ENCODE measurements at places on chromosomes 16 and 17. TPM values are rescaled to one million over a fixed set of nuclear protein-coding genes. Genes with fewer than 3 reads are reported as not detected.
A peak's percentile ranks its signal among the peaks of the same experiment; 100 is the strongest.

LYRM9 gene
- 5.9 TPM for total RNA-seq

CEP295NL gene
- total RNA-seq: 0.37 TPM

LITAFD gene
- total RNA-seq: not detected

IGFBP4 gene
- 46.2 TPM for total RNA-seq

CYGB gene
- 3.3 TPM for total RNA-seq

EFCAB13 gene
- not detected for total RNA-seq

UMOD gene
- total RNA-seq: not detected

ADGRG3 gene
- total RNA-seq: not detected

CDH1 gene
- 1.9 TPM for total RNA-seq

CCDC40 gene
- 13.7 TPM for total RNA-seq

GRCh38 chr17:55545806-55546205 is 34.6 kb upstream of the SMIM36 start:
- no peak for DNase-seq

DNA sequence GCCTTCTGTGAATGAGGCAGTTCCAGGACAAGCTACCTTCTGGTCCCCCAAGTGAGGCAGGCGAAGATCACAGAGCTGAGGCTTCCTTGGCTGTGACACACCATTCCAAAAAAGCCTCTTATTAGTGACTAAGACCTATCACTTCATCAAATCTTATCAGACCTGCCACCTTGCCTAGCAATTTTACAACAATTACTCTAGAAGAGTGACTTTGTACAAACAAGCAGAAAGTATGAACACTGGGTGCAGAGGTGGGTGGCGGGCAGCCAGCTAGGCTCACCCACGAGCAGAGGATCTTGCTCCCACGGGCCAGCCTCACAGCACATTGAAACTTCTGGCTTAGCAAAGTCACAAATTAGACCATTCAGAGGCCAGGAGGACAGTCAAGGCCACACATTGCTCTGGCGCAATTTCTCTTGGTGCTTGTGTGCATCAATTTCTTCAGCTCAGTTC is 2.2 kb upstream of the ICAM2 start:
- no peak for DNase-seq

- no peak for DNase-seq
Measured at GRCh38 chr16:88045820-88046303, 94.6 kb downstream of the BANP start.

- no peak for DNase-seq
Measured at GRCh38 chr16:86672179-86672863, 94.0 kb downstream of the FOXL1 start.

GRCh38 chr16:8958344-8959167 is 5.2 kb downstream of the USP7 start:
- DNase-seq: no peak

DNA sequence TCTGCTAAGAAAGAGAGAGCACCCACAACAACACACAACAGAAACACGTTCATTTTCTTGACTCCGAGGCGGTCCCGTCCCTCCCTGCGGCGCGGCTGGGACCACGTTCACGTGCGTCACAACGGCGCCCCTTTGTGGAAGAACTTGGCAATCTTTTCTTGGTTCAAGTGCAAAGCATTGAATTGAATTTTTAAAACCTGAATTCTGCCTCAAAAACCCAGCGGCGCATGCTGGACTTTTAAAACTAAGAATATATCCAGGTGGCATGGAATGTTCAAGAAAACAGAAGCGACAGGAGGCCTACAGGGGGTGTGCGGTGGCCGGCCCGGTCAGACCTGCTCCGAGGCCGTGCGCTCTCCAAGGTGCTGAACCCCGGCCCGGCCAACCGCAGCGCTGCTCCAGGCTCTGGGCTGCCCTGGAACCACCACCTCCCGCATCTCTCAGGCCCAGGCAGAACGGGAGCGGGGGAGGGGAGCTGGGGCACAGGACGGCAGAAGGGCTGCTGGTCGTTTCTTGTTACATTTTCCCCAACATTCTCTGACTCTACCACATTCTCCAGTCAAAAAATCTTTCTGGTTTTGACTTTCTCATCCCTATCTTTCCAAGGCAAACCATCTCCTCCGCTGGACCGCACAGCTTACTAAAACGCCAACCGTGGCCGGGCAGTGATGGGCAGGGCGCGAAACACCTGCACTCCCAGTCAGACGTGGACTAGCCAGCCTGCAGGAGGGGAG is 3.4 kb upstream of the HEXD start:
- DNase-seq: peak; percentile 65

DNA sequence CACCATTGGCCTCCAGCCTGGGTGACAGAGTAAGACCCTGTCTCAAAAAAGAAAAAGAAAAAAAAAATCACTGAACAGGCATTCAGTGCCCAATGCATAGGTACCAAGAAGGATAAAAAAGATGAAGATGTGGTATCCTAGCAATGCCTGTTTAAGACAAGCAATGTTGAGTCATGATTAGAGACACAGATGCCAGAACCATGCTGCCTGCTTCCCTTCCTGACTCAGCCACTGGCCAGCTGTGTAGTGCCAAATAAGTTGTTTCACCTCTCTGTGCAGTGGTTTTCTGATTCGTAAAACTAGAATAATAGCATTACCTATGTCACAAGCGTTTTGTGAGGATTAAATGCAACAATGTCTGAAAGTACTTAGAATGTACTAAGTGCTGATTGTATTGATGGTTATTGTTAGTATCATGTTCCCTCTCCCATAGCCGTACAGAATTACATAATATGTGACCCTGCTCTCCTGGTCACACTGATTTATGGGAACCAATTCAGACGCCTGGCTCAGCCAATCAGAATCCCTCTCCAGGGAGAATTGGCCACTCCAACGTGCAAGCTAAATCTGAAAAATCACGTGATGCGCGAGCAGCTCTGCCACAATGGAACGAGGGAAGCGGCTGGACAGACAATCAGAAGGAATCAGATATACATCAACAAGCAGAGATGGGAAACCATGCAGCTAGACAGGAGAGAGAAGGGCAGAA is 241.9 kb downstream of the SLC39A11 start:
- DNase-seq: no peak

GRCh38 chr17:19485800-19486340 is 47.8 kb upstream of the SLC47A1 start:
- no peak for DNase-seq

- DNase-seq: no peak
Measured at GRCh38 chr17:4146641-4147040, 3.6 kb downstream of the CYB5D2 start.

DNA sequence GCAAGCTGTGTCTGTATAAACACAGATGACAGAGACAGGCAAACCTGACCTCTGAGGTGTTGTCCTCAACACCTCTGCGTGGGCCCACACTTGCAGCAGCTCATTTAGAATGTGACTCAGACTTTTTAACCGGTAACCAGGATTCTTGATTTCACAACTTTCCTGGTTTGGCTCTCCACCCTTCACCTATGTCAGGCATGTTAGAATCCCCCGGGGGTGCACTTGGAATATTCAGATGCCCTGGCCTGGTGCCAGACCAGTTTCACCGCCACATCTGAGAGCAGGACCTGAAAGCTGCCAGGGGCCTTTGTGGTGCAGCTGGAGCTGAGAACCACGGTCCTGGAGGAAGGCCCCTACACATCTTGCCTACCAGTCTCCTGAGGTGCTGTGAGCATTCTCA is 4.8 kb downstream of the DHODH start:
- DNase-seq: no peak

DNA sequence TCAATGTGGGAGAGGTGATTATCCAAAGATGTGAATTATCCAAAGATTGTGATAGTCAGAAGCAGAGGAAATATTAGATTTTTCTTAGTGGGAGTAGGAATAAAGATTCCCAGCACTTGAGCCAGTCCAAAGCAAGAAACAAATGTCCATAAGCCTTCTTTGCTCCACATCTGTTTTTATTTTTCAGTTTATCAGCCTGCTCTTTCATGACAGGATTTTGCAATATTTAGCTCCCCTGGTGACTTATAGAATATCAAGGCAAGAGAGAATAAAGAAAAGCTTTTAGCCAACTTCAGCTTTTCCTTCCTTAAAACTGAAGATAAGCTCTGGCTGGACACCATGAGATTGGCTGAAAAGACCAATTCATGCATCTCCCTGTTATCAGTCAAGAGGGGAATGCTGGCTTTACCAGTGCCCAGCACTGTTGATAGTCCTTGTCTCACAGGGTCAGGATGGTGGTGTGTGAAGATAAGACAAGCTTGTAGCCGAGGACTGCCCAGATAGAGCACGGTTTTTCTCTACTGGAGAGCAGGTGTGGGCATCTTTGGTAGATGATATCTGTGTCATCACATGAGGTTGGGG is 706.5 kb downstream of the KCNJ2 start:
- no peak for DNase-seq

- DNase-seq: no peak
Measured at GRCh38 chr17:42403150-42403549, 14.9 kb upstream of the STAT3 start.

DNA sequence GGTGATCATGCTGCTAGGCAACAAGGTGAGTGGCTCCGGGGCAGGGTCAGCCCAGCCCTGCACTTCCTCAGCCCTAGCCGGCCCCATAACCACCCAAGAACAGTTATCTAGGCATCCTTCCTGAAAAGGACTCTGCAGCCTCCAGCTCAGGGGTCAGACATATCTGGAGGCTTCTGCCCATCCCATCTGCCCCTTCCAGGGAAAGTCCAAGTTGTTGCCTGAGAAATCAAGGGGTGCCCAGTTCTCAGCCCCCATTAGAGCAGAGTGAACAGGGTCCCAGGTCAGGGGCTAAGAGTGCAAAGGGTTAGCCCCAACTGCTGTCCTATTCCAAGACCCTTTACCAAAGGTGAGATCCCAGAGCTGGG is 4.1 kb upstream of the NHERF1 start:
- no peak for DNase-seq

GRCh38 chr16:81639931-81640680 is 139.0 kb upstream of the PLCG2 start:
- no peak for DNase-seq

DNA sequence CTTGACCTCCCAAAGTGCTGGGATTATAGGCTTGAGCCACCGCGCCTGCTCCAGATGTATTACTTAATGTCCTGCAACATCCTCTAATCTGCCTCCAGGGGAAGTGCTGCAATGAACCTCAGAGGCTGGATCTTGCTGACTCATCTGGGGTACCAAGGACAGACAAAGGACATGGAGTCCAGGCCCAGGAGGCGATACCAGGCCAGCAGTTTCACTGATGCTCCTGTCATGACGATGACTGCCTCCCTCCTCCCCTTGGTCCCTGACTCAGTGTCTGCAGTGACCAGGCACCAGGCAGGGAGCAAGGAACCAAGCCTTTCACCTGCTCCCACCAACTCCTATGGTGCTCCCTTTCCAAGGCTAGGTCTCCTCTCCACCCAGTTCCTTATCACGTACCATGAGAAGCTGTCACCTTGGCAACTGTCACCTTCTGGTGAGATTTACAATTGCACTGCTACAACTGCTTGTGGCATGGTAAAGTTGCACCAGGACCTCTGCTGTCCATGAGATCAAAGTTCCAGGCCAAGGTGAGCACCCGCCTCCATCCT is 21.6 kb upstream of the PHOSPHO1 start:
- no peak for DNase-seq

GRCh38 chr17:2102931-2103809 is 48.3 kb downstream of the HIC1 start:
- DNase-seq: peak; percentile 79

DNA sequence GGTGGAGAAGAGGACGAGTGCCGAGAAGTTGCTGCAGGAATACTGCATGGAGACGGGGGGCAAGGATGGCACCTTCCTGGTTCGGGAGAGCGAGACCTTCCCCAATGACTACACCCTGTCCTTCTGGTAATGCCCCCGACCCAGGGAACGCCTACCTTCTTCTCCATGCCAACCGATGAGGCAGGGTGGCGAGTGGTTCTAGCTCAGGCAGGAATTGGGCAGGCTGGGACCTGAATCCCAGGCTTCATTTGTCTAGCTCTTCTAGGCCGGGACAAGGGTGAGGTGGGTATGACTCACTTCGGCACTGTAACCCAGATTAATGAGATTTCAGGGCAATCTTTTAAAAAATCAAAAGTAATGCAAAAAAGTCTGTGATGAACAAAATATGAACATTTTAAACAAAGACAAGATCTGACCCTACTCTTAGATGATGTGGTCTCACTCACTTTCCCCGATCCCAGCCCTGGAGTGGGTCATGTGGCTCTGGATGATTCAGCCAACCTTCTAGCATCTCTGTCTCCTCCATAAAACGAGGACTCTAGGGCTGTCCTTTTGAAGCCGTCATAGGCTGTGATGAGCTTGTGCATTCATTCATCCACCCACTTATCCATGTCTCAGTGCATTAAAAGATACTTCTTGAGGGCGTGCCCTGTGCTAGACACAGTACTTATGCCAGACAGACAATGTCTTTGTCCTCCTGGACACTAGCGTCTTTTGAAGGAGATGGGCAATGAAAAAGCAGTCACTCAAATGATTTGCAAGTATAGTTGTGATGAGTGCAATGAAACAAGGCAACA is 102.6 kb downstream of the SDR42E1 start:
- no peak for DNase-seq

- DNase-seq: no peak
Measured at GRCh38 chr17:32882734-32883133, 5.8 kb upstream of the MYO1D start.

DNA sequence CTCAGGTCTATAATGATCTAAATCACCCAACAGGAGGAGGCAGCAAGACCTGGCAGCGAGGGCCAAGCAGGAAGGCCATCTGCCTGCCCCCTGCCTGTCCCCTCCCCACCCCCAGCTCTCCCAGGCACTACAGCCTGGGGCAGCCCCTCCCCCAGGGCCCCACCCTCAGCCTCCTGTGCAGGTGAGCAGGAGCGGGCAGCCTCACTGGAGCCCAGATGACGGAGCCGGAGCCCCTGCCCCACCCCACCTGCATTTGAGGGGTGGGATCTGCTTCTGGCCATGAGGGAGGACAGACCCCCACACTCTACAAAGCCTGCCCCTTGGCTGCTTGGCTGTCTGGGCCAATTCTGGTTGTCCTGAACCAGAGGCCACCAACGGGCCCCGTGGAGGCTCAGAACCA is 12.4 kb upstream of the BAHCC1 start:
- no peak for DNase-seq

GRCh38 chr16:2358811-2359210 is 18.3 kb upstream of the ABCA3 start:
- no peak for DNase-seq

DNA sequence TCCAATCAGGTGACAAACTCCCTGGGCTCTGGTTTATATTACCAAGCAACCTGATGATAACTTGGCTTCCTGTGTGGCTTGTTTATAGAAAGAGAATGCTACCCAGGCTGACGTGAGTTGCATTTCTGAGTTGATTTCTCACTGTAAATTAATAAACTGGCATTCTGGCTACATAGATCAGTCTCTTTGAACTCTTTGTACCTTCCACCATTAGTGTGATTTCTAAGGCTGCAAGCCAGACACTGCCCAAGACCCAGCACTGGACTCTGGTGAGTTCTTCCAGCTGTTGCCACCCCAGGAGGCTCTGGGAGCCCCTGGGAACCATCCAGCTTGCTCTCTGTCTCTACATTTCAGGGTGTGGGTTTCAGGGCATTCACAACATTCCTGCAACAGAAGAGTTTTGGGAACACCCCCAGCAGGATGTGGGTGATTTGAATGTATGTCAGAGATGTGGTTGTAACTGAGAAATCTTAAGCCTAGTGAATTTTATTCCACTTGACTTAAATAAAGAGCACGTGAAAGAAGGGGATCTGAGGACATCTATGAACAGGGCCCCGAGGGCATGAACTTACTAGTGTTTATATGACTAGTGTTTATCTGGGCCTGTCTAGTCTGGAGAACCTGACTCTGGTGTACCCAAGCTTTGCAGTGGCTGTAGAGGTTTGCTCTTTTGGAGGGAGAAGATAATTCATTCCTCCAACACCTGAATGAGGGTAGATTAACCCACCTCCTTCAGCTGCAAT is 30.3 kb upstream of the LRRC37A start:
- no peak for DNase-seq

- DNase-seq: no peak
Measured at GRCh38 chr16:85288869-85289660, 176.8 kb upstream of the CIBAR2 start.

All from G401 (cell line).